ENCODE measurements at places on chromosomes 4 and X. TPM values are rescaled to one million over a fixed set of nuclear protein-coding genes. Genes with fewer than 3 reads are reported as not detected.

Gene HCCS
- polyA plus RNA-seq: 14.2 TPM

Gene UGT2B7
- polyA plus RNA-seq: not detected

Gene SHOX
- not detected for polyA plus RNA-seq

Gene NUDT10
- 0.08 TPM for polyA plus RNA-seq

DNA sequence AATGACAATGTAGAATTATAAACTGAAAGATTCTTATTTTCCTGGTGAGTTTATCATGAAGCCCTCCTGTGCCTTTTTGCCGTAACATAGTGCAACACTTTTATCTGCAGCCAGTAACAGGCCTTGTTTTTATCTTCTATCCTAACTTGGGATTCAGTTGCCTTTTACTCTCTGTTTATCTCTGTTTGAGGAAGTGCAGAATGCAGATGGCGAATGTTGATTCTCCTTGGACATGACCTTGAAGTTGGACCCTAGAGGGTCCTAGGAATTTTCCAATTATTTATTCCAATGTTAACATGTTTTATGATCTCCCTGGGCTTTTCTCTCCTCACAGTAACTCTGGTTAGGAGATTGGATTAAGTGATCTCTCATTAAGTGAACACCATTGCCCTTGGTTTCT, 165.0 kb downstream of the FMR1NB start:
- H3K36me3 ChIP-seq: no peaks in the 10 kb centered on the region
- no peak overlapping the region for H3K27ac ChIP-seq
- no peak overlapping the region for H3K4me3 ChIP-seq
- H3K27me3 ChIP-seq: no peaks in the 10 kb centered on the region

DNA sequence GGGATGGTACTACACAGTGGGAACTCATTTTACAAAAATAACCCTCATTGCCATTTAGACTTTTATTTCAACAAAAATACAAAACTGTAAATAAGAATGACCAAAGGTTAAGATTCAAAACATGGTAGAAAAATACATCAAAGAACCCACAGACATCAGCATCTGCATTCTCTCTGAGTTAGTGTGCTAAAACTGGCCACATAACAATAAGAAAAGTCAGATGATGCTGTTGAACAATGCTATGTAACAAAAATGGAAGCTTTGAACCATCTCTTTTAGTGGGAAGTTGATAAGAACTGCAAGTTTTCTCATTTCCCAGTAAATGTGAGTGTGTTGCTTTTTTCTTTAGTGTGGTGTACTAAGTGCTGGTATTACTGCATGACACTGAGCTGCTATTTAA, 888.4 kb upstream of the EPHA5 start:
- no peak overlapping the region for H3K4me3 ChIP-seq
- H3K27me3 ChIP-seq: no peaks in the 10 kb centered on the region
- H3K4me1 ChIP-seq: no peaks in the 10 kb centered on the region
- H3K36me3 ChIP-seq: no peaks in the 10 kb centered on the region
- H3K27ac ChIP-seq: no peak overlapping the region

DNA sequence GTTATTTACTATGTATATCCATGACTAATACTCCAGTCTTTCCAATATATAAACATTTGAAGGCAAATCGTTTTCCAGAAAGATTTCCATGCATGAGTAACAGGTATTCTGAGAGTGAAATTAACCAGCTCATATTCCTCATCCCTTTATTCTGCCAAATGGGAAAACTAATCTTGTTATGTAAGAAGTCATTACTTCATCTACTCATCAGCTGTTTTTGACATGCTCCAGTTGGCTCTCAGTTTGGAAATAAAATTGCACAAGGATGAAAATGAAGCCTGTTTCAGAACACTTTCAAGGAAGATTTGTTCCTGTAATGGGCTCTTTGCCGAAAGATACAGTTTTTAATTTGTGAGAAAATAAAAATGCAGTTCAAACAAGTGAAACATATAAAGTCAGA, 121.9 kb downstream of the KCTD8 start:
- DNase-seq: no peak
- H3K36me3 ChIP-seq: no peaks in the 10 kb centered on the region
- H3K4me3 ChIP-seq: no peak overlapping the region
- no peak overlapping the region for H3K27ac ChIP-seq
- no peaks in the 10 kb centered on the region for H3K27me3 ChIP-seq

- no peak overlapping the region for H3K27ac ChIP-seq
- H3K36me3 ChIP-seq: no peaks in the 10 kb centered on the region
- no peaks in the 10 kb centered on the region for H3K4me1 ChIP-seq
- no peak for DNase-seq
- no peak overlapping the region for H3K4me3 ChIP-seq
These were observed 21.4 kb upstream of the ANXA10 start for GRCh38 chr4:168070903-168071302.

GRCh38 chr4:139973616-139974015, 180.4 kb downstream of the MAML3 start:
- H3K27ac ChIP-seq: no peak overlapping the region
- H3K27me3 ChIP-seq: no peaks in the 10 kb centered on the region
- no peak for DNase-seq
- no peaks in the 10 kb centered on the region for H3K36me3 ChIP-seq
- H3K4me1 ChIP-seq: peaks cover 27% of the 10 kb centered on the region
- H3K4me3 ChIP-seq: no peak overlapping the region

DNA sequence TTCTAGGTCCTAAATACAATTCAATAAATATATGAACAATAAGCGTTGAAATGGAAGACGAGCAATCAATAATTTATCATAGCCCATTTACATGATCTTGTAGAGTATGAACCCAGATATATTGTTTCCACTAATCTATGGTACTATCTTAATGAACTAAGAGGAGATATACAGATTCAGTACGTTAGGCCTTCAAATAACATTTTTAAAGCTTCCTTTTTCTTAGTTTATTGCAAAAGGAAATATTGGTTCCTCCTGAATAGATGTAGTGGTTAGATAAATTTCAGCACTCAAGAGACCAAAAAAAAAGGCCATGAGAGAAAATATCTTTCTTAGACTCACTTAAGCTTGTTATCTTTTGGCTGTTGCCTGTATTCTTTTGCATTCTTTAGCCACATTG, 147.5 kb upstream of the PITX2 start:
- no peak overlapping the region for H3K4me3 ChIP-seq
- no peaks in the 10 kb centered on the region for H3K36me3 ChIP-seq
- no peaks in the 10 kb centered on the region for H3K4me1 ChIP-seq
- H3K27ac ChIP-seq: no peak overlapping the region
